ENCODE measurements at places on chromosomes 1 and 21.

DNA sequence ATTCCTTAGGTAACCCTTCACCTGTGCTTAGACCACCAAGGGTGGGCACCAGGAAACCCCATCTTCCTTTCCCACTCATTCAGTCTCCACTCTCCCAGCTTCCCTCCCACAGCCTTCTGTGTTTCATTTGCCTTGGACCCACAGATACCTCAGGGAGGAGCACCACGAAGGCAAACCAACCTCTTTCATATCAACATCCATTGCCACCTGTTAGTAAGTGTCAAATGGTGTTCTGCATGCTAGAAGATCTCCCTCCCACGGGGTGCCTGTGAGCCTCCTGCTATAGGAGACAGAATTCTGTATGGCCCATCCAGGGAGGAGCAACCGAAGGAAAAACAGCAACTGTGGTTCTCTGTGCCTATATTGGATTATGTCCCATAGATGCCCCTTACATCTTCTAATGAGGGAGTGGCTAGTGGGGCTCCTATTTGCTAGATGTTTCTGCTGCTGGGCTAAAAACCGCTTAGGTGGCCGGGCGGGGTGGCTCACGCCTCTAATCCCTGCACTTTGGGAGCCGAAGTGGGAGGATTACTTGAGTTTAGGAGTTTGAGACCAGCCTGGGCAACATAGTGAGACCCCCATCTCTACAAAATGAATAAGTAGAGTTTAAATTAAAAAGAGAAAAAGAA lies 25.6 kb upstream of the SCCPDH start:
- no peak for DNase-seq

GRCh38 chr21:36486246-36486645 lies 6.3 kb upstream of the CLDN14 start:
- DNase-seq: no peak

DNA sequence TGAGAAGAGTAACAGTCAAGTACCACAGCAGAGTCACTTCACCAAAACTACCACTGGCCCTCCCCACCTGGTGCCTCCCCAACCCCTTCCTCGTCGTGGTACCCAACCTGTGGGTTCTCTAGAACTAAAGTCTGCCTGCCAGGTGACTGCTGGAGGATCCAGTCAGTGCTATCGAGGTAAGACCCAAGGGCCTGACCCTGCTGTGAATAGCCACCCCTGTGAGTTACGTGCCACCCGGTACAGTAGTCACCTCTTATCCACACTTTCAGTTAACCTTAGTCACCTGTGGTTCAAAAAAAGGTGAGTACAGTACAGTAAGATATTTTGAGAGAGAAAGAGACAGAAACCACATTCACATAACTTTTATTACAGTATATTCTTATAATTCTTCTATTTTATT lies 16.5 kb downstream of the TTF2 start:
- no peak for DNase-seq

- DNase-seq: no peak
These were observed 55.7 kb upstream of the SYNC start for GRCh38 chr1:32758177-32758794.

GRCh38 chr1:219269171-219269570 lies 95.5 kb downstream of the LYPLAL1 start:
- DNase-seq: no peak

DNA sequence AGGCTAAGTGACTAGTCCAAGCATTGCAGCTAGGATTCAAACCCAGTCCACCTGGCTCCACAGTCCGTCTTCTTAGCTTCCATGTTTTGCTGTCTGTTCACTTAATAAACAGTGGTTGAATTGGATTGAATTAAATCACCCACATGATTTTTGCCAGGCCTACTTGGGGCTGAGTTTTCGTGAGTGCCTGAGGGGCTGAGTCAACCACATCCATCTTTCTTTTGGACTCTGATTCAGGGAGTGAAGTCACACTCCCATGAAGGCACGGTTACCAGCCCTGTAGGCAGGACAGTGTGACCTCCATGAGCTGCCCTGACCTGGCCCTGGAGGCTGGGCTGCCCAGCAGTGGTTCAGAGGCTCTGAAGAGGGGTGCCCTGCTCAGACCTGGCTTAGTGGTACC lies 123.7 kb downstream of the ACTL8 start:
- no peak for DNase-seq

DNA sequence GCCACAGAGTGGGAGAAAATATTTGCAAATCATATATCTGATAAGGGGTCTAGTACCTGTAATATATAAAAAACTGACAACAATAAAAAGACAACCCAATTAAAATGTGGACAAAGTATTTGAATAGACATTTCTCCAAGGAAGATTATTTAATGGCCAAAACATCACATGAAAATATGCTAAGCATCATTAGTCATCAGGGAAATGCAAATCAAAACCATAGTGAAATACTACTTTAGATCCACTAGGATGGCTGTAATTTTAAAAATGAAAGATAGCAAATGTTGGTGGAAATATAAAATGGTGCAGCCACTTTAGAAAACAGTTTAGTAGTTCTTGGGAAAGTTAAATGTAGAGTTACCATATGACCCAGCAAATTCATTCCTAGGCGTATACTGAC lies 118.7 kb upstream of the KIF26B start:
- no peak for DNase-seq

DNA sequence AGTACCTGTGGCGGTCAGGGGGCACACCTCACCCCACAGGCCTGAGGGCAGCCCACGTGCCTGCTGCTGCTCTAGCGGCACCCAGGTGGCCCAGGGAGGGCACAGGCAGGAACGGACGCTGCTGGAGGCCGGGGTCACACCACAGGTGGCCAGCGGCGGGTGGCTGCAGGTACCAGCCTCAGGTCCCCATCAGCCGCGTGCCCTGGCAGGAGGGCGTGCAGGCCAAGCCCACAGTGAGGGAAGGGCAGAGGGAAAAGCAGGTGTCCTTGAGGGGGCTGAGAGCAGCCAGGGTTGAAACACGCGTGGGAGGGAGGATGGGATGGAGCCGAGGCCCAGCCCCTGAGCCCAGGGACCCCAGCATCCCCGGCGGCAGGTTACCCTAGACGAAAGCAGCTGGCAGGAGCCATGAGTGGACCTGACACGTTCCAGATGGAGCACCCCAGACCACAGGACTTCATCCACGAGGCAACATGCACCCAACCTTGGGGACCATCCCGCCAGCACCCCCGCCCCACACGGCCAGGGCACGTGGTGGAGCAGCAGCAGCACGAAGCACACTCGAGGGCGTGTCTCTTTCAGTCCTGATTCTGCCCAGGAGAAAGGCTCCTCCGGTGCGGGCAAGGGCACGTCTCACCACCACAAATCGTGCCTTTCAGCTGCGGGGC lies 3.7 kb downstream of the SLC19A1 start:
- no peak for DNase-seq

DNA sequence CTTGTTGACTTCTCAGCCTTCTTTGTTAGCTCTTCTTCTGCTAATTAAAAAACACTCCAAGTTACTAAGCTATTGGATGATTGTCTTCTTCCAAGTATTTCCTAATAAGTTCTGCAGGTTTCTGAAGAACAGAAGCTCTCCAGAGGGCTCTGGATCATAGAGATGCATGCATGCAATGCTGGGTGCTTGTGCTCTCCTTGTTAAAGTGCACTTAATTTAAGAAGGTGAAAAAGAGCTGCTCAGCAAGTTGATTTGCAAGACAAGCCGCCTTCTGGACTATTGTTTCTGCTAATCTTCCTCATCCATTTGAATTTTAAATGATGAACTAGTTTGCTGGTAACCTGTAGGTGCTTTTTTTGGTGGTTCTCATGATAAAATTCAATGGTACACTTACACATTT lies 16.1 kb downstream of the RRP15 start:
- DNase-seq: no peak

DNA sequence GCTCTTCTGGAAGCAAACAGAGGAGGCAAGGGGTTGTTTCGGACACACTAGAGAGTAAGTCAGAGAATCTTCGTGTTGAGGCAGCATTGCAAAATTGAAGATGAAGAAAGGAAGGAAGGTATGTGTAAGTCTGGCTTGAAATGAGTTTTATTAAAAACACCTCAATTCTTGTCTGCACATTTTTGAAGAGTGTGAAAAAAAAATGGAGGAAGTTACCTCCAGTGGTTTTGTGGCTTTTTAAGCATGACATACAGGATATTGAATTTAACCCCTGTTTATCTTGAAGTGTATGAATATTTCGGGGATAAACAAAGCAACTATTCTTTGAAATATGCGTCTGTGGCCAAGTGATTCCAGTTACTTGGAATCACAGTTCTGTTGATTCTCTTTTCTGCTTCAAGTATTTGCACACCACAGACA lies 203.2 kb upstream of the SGIP1 start:
- DNase-seq: no peak

Measured in stimulated activated CD4-positive, alpha-beta T cell treated with anti-CD3 and anti-CD28 coated beads, Interleukin-2, amount 100 ng/mL, for 48 hours (primary cell).